ENCODE measurements at places on chromosomes 4 and X. TPM values are rescaled to one million over a fixed set of nuclear protein-coding genes. Genes with fewer than 3 reads are reported as not detected.

Gene TREX2
- total RNA-seq, result 2.3 TPM

Gene C4orf50
- under 0.01 TPM for total RNA-seq

Gene ARL9
- under 0.01 TPM for total RNA-seq

Gene FAM236C
- not detected for total RNA-seq

Gene TMEM144
- total RNA-seq, result 2.1 TPM

Gene SSX3
- total RNA-seq, result not detected

- no peak for DNase-seq
Measured at GRCh38 chrX:97987979-97988378, 1104.3 kb downstream of the RPA4 start.

DNA sequence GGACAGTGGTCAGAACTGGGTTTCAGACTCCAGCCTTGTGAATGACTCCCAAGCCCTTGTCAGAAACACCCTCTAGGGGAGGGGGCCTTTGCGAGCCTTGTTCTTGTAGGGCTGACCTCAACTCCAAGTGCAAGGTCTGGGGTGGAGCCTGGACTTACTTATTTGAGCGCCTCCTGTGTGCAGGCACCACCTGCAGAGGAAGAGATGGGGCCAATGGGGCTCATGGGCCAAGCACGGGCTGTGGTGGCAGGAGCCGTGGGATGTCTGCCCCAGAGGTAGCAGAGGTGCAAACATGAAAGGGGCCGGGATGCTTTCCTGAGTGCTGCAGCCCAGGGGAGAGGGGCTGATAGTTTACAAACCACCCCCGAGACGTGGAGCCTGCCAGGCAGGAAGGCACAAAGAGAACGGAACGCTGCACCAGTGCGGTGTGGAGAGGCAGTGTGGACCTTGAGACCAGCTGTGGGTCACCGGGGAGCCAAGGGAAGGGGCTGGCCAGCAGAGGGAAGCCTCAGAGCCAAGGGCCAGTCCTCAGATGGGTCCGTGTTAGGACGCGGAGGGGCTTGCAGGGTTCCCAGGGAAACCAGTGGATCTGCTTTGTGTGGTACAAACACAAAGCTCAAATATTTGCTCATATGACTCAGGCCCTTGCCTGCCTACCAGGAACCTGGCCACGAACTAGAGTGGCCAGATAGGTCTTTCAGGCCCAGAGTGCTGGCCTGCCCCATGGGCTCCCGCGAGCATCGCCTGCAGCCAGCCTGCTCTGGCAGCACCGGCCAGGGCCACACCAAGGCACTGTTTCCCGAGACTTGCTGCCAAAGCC lies 8.7 kb upstream of the TADA2B start:
- no peak for DNase-seq

GRCh38 chr4:123869286-123870215 lies 473.0 kb downstream of the SPRY1 start:
- no peak for DNase-seq

GRCh38 chrX:43971966-43972961 lies 926 bp downstream of the NDP start:
- no peak for DNase-seq

DNA sequence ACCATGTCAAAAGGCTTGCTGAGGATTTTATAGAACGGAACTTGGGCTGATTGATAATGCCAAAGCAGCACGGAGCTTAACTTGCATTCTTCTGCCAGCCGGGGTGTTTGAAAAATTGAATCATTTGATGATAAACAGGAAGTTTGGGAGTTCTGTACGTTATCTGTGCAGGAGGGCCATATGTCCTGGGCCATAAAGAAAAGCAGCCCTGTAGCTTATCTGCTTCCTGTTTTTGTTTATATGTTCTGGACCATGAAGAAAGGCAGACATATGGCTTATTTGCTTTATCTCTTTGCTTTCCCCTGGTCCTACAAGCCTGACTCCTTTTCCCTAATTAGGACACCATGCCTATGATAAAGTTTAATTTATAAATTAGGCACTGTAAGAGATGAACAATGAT lies 62.4 kb downstream of the HOPX start:
- no peak for DNase-seq

DNA sequence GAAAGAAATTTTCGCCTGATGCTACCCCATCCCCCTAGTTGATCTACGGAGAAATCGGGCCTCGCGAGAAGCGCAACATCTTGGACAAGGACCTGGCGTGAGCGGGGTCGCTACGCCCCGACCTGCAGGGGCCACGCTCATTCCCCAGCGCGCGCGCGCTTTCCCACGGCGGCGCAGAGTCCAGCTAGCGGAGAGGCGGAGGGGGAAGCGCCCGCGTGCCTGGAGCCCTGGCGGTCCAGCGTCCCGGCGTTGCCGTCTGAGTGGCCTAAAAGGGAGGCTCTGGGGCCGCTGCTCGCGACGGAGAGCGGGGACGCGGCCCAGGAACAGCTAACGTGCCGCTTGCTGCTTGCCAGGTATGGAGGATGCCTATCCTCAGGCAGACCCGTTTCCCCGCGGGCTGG lies 6.0 kb upstream of the SOX3 start:
- no peak for DNase-seq

DNA sequence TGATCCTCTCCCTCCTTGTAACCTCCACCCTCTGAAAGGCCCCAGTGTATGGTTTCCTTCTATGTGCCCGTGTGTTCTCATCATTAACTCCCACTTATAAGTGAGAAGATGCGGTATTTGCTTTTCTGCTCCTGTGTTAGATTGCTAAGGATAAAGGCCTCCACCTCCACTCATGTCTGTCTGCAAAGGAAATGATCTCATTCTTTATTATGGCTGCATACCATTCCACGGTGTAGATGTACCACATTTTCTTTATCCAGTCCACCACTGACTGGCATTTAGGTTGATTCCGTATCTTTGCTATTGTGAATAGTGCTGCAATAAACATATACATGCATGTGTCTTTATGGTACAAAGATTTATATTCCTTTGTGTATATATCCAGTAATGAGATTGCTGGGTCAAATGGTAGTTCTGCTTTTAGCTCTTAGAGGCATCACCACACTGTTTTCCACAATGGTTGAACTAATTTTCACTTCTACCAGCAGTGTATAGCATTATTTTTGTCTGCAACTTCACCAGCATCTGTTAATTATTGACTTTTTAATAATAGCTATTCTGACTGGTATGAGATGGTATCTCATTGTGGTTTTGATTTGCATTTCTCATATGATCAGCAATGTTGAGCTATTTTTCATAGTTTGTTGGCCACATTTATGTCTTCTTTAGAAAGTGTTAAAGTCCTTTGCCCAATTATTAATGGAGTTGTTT lies 1030.9 kb downstream of the FSTL5 start:
- no peak for DNase-seq

DNA sequence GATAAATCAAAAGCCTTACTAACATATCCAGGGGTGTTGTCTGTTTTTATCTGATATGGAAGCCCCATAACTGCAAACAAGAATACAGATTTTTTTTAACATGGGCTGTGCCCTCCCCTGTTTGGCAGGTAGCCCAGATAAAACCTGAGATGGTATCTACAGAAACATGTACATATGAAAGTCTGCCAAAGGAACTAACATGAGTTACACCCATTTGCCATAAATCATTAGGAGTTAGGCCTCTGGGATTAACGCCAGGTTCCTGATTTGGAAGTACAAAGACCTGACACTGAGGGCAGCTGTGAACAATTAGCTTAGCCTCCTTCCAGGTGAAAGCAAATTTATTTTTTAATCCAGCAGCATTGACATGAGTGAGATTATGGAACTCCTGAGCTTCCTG lies 264.3 kb downstream of the TECRL start:
- DNase-seq, result no peak

Data from dermis microvascular lymphatic vessel endothelial cell (primary cell).